ENCODE measurements at places on chromosomes 11 and 22.

GRCh38 chr22:18056161-18056666, 21.6 kb upstream of the PEX26 start:
- no peak for DNase-seq

DNA sequence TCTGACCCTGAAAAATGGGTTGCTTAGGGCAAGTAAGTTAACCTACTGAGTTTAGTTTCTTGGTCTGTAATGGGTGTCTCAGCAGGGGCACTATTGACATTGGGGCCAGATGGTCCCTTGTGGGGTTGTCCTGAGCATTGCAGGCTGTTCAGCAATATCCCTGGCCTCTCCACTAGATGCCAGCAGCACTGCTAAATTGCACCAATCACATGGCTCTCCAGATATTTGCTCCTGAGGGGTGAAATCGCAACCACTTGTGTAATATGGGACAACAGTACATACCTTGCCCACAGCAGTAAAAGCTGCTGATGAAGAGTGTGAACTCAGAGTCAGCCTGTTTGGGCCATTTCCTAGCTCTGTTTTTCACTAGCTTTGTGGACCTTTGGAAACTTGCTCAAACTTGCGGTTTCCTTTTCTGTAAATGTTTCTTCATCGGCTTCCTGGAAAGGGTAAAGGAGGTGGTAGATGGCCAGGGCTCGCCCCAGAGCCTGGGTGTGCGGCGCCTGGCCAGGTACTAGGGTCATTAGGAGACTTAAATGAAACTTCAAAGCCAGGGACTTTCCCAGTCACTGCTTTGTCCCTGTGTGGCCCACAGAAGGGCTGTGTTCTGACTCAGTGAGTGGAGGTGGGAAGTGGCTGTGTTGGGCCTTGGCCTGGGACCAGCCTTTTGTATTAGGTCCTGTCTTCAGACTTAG, 13.0 kb downstream of the NCF4 start:
- DNase-seq, result peak; percentile 66

DNA sequence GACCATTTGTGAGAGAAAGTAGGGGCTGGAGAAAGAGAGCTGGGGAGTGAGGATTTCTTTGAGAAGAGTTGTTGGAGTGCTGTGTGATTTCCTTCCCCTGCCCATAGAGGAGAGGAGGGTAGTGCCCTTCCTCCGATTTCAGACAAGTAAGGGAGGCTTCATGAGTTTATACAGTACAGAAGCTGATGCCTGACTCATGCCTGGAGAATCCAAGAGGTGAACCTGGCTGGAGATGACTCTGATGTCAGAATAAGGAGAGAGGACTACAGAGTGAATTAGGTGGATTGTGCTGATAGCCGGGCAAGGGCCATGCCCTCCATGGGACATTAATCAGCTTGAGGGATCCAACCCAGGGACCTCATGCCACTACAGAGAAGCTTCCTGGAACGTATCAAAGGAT, 91.6 kb downstream of the FAR1 start:
- DNase-seq, result no peak

DNA sequence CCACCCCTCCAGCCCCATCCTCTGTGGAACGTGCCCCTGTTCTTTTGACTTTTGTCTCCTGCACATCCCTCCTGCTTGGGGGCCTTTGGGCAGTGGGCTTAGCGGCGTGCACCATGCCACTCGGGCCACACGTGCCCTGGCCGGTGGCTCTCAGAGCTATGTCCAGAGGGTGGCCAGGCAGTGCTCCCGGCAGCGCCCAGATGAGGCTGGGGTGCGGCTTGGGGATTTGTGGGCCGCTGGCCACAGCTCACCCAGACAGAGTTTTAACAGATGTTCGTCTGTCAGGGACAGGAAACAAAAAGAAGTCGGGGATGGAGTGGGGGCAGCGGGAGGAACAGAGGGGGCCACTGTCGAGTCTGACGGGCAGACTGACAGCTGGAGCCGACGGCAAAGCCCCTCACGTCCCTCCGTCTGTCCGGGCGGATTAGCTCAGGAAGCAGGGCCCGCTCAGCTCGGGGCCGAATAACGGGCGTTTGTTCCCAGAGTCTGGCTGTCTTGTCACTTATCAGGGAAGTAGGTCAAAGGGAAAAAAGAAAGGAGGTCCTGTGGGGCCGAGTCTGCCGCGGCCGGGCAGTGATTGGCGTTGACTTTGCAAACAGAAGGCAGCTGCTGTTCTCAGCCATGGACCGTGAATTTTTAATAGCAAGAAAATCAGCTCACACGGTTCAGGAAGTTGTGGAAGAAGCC, 61.6 kb downstream of the LRP5 start:
- no peak for DNase-seq

DNA sequence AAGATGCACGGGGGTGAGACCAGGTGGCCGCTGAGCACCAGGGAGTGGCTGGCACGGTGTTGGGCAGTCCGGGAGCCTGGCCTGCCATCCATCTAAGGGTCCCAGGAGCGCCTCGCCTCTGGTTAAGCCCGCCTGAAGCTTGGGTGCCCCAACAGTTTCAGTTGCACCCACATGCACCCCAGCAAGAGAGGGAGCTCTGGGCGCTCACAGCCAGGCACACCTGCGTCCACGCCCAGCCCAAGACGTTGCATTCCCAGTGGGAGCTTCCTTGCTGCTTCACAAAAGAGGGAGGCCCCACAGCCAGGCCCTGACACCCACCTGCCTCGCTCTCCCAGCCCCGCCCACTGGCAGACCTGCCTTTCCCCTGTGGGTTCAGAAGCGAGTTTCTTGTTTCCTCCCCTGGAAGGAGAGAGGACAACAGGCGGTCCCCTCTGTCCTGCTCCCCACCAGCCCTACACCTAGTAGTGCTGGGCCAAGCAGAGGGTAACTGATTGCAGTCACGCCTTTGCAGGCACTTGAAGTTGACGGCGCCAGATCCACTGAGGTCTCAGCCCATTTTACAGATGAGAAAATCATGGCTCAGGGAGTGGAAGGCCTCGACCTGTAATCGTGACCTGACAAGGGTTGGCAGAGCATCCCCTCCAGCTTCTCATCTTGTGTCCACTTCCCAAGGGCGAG, 35.4 kb downstream of the OSBPL5 start:
- DNase-seq, result no peak

DNA sequence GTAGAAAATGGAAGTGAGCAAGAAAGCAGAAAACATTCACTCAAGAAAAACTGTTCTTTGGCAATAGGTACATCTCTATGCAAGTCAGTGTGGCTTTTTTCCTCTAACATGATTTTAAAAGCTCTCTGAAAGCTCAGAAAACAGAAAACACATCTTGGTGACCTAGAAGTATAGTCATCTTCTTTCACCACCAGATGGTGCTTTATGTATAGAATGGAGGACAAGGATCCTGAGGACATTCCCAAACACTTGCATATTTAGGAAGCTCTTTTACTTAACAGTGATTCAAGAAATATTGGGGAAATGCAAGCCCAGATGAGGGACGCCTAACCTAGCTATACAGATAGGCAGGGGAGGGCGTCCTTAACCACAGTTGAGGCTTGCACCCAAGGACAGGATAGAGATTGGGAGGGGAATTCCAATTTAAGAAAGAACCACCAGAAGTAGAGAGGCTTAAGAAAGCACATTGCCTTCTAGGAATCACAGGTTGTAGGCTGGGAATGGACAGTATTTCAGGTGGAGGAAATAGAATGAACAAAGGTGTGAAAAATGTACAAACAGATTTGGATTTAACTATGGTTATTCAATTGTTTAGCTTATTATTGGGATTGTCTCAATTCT, 13.8 kb upstream of the CCDC81 start:
- DNase-seq, result no peak

DNA sequence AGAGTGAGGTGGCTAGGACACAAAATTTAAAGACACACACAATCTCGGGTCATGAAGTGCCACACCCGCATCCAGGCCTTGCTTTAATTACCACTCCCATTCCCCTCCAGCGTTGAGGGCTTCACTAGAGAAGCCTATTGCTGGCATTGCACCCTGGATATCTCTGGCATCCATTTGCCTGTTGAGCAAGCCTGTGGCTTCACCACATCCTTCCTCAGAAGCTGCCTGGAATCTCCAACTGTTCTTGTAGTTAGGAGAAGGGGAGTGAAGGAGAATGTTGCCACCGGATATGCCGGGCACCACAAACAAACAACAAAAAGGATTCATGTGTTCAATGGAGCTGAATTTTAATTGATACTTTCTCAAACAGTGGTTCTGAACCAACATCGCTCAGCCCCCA, 34.4 kb upstream of the RCN1 start:
- peak; percentile 91 for DNase-seq

- DNase-seq, result no peak
These were observed 7.0 kb downstream of the CCND1 start for GRCh38 chr11:69647761-69648497.

DNA sequence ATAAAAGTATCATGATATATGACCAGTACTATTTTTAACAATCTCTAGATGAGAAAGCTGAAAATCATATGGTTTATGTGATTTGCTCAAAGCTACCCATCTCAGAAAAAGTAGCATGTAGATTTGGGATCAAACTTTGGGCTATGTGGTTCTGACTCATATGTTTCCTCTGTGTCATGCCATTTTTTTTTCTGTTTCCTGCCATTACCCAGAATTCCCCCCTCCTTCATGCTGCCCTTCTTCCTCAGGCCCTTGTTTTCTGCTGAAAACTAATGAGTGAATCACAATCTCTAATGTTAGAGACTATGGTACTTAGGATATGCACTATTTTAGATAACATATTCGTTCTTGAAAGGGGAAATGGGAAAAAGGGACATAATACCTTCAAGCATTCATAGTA, 80.7 kb downstream of the JRKL start:
- DNase-seq, result no peak

DNA sequence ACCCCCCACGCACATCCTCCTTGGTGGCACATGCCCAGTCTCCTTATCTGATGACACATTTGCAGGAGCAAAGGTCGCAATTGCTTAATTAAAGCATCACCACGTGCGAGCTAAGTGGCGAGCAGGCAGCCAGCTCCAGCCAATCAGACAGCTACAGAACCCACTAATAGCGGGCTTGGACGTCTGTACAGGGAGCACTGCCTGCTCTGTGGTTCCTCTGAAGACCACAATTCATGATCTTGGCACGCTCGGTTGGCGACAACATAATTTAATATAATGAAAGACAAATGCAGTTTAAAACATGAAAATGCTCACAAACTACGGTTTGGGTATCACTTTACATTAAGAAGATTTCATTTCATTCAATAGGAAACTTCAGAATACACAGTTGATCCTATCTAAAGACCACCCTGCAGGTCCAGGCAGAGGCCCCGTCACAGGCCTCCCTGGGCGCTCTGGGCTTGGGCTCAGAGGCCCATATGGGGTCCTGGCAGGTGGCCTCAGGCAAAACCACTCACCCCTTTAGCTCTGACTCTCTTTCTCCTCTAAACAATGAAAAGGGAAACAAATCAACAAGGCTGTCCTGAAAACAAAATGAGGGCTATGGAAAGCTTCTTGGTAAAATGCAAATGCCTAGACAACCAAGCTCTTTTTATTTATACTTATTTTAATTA, 10.4 kb downstream of the PACSIN2 start:
- peak; percentile 98 for DNase-seq

DNA sequence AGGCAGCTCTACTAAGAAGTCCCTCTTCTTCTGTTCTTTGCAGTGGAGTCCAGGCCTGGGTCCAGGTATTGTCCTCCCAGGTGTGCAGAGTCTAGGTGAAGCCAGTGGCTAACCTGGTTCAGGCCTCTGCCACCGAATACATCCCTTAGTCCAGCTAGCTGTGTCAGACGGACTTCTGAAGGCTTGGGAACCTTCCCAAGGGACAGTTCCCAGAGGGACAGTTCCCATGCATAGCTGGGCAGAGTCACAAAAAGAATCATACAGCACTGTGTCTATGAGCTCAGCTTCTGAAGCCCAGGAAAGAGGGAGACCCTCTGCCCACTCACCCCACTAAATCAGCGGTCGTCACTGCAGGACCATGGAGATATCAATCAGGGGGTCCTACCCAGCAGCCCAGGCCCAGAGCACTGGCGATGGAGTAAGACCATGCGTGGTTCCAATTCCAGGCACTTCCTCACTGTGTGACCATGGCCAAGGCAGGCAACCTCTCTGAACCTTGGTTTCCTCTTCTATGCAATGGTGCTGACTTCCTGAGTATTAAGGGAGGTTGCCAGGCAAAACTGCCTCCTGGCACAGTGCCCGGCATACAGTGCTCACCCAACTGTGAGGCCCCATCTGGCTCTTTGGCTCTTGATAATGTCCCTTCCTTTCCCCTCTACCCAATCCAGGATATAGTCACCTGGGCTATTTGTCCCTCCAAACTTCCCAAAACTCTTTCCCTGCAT, 3.4 kb downstream of the MS4A10 start:
- DNase-seq, result no peak

- DNase-seq, result no peak
These were observed 8.0 kb upstream of the MS4A7 start for GRCh38 chr11:60370252-60370810.

DNA sequence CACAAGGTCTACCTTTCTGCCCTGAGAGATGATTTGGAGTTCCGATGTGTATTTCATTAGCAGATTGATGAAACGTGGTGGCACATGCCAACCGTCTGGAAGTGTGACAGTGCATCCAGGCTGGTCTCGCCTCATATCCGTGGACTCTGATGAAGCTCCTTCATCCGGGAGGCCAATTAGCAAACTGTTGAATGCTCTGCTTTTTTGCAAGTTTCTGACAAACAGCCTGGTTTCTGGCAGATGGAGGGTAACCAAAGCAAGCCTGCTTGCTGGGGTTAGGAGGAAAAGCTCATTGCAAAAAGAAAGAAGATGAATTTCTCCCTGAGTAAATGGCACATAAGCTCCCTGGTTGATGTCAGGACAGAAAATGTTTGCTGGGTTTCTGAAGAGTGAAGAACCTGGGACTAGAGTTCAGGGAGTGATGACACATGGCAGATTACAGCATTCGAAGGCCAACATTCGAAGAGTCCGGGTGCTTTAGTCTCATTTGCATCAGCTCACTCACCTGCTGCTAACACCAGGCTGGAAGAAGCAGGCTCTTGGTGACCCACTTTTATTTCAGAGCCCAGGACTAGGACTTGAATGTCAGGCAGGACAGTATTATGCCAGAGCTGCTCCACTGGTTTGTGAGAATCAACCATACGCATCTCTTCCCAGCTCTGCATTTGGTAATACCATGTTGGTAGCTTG, 135.9 kb upstream of the TTC12 start:
- DNase-seq, result no peak

- peak; percentile 39 for DNase-seq
These were observed 4.0 kb upstream of the SCUBE2 start for GRCh38 chr11:9095421-9095820.

GRCh38 chr22:24460418-24461089, 33.2 kb downstream of the ADORA2A start:
- DNase-seq, result no peak

DNA sequence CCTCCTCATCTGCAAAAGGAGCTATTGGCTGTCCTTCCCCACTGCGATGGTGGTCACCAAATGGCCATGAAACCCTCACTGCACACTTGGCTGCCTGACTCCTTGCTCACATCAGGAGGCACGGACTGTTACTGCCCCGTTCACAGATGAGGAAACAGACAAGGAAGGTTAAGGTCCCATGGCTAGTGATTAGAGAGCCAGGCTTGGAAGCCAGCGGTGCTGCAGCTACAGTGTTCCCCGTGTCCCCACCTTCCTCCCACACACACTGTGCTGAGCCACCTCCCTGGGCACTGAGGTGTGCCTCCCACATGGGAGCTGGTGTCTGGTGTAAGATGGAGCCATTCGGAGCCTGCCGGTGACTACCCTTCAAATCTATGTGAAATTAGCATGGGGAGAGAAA, 2.6 kb downstream of the ARHGAP8 start:
- DNase-seq, result no peak

- no peak for DNase-seq
These were observed 45.1 kb downstream of the AHNAK start for GRCh38 chr11:62501432-62501891.

- no peak for DNase-seq
These were observed 32.1 kb upstream of the IGSF9B start for GRCh38 chr11:133988686-133989410.

- no peak for DNase-seq
These were observed 62.1 kb downstream of the C22orf31 start for GRCh38 chr22:28999510-28999909.

GRCh38 chr11:20671856-20672546, 2.6 kb downstream of the NELL1 start:
- DNase-seq, result peak; percentile 12

All from NB4 (cell line).